ENCODE measurements at places on chromosomes 6 and 20.

DNA sequence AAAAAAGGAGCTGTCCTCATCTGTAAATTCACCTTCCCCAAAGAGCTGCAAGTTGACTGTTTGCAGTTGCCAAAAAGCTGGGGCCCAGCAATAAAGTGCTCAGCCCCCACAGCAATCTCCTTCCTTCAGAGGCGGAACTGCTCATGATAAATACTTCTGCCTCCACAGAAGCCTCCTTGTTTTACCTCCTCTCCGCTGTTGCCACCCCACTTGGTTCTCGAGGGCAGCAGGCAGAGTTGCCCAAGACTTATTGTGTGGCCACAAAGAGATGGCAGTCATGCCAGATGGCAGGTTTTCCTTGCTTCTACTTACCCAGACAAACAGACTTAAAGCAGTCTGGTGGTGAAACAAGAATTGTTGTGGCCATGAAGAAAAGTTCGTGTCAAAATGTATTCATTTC lies 66.3 kb downstream of the SLX4IP start:
- DNase-seq = no peak

- no peak for DNase-seq
Measured at GRCh38 chr20:40965671-40966070, 63.0 kb upstream of the TOP1 start.

DNA sequence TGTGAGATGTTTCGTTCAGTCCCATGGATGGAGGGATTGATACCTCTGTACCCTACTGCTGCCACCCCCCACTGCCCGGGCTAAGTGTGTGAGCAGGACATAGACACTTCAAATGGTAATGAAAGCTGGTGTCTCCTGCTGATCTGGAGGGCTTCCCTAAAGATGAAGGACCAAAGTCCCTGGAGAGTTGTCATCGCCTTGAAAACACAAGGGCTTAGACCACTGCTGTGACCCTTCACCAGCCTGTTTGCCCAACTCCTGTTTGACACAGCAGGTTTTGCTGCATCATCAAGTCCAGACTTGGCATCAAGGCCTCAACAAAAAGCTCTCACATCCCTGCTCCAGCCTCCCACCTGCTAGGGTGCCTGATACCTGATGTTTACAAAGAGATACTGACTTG lies 57.9 kb upstream of the FAM8A1 start:
- no peak for DNase-seq

- no peak for DNase-seq
Measured at GRCh38 chr20:44684047-44684967, 30.9 kb upstream of the CCN5 start.

GRCh38 chr6:16818992-16819626 lies 57.8 kb upstream of the ATXN1 start:
- DNase-seq = no peak

DNA sequence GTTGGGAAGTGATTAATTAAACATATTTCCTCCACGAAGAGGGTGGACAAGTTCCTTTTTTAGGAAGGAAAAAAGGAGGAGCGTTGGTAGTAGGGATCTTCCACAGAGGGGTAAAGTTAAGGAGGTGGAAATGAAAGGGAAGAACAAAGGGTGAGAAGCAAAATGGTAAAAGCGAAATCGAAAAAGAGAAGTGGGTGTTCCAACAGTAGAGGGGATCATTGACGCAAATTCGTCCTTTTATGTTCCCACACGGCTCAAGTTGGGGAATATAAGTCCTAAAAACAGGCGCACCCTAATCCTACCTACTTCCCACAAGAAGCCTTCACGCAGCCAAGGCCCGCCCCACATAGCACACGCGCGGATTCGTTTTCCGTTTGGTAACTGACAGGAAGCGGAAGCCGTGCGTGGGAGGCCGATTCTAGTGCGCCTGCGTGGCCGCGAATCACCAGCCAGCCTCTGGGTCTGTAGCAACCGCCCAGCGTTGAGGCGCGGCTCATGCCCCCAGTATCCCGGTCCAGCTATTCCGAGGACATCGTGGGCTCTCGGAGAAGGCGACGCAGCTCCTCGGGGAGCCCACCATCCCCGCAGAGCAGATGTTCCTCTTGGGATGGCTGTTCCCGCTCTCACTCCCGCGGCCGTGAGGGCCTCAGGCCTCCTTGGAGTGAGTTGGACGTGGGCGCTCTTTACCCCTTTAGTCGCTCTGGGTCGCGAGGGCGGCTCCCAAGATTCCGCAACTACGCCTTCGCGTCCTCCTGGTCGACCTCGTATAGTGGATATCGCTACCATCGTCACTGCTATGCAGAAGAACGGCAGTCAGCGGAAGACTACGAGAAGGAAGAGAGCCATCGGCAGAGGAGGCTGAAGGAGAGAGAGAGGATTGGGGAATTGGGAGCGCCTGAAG lies at the start of gene NKAPL:
Gene NKAPL, plus strand, starts transcription at position 421 of the 901 bp plus-strand sequence. Its CDS starts 75 bp downstream, at position 496.
- DNase-seq = peak; percentile 81
